ENCODE measurements at places on chromosomes 1 and 21. TPM values are rescaled to one million over a fixed set of nuclear protein-coding genes. Genes with fewer than 3 reads are reported as not detected.

- DNase-seq: no peak
Observed at GRCh38 chr21:34675871-34676270, 7.1 kb downstream of the CLIC6 start.

DNA sequence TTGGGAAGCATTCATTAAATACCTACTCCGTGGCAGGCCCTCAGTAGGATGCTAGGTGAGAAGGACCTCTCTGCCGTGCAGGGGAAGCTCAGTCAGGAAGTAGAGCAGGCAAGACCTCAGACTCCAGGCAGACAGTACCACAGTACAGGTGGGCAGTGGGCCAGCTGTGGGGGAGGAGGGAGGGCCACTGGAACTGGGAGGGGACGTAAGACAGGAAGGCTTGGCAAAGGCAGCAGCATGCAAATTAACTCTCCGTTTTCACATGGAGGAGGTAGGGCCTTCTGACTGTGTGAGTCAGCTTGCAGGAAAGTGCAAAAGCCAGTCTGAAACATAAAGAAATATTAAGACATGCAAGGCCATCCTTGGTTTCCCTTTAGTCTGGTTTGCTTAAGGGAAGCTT is 157.7 kb downstream of the TRIM33 start:
- DNase-seq: no peak

- DNase-seq: no peak
Observed at GRCh38 chr1:99441299-99442095, 177.2 kb downstream of the PLPPR4 start.

DNA sequence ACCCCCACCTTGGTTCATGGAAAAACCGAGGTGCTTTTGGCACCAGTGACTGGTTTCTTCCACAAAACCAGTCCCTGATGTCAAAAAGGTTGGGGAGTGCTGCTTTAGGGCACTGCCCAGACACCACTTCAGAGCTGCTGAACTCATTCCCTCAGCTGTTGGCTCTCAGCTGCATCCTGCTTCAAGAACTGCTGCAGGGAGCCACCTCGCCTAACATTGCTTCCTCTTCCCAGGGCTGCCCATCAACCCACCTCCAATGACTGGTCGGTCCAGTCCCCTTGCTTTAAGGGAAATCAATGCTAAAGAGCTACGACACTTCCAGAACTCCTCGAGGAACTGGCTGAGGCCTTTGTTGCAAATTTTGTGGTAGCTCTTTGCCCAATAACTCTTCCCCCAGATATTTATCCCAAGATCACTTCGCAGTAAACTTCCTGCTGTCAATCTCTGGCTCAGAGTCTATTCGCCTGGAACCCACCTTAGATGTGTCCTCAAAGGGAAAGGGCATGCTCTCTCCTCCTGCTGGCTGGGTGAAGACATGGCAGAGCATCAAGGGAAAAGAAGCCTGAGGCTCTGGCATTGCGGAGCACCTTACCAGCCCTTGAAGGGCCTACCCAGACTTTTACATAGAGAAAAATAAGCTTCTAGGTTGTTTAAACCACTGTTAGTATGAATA is 29.0 kb downstream of the C1orf52 start:
- DNase-seq: no peak

- no peak for DNase-seq
Observed at GRCh38 chr1:54551891-54552290, 3.9 kb downstream of the ACOT11 start.

DNA sequence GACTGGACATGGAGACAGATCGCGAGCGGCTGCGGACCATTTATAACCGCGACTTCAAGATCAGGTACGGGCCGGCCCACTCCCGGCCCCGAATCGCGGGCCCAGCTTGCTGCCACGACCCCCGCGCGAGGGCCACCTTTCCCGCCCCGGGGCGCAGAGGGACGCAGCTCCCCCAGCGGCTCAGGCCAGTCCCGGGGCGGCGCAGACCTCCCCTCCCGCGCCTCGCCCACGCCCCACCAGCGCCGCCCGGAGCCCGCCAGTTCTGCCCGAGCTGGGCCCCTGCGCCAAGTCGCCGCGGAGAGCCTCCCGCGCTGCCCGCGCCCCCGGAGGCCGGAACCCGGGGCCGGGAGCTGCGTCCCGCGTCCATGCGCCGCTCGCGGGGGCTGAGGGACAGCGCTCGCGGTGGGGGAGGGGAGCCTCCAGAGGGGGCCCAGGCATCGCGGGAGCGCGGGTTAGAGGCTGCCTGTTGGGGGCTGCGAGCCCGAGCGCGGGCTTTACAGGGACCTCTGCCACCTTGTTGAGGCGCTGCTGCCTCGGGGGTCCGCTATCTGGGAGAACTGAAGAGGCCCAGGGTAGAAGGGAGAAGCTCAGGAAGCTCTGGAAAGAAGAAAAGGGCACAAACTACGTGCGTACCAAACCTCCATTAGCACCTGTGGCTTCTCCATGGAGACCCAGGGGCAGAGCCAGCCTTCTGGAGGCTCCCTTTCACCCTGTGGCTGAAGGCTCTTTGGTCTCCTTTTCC is 698 bp downstream of the MOV10 start:
- peak; percentile 45 for DNase-seq

DNA sequence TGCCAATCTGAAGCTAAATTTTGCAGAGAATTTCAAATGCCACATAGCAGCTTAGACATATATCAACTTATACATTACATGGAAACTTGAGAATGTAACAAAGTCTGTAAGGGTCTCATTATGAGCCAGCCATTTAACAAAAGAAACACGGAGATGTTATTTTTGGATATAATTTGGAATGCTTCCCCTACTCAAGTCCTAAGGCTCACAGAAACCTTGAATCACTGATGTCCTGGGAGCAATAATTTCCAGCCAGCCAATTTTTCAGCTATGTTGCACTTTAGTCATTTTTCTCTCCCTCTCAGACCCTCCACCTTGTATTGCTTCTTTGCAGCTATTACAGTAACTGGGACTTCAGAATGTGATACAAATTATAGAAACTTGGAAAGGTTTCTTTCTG is 56.9 kb downstream of the EIF2B3 start:
- DNase-seq: no peak

- no peak for DNase-seq
Observed at GRCh38 chr1:208136459-208137182, 107.6 kb downstream of the PLXNA2 start.

DNA sequence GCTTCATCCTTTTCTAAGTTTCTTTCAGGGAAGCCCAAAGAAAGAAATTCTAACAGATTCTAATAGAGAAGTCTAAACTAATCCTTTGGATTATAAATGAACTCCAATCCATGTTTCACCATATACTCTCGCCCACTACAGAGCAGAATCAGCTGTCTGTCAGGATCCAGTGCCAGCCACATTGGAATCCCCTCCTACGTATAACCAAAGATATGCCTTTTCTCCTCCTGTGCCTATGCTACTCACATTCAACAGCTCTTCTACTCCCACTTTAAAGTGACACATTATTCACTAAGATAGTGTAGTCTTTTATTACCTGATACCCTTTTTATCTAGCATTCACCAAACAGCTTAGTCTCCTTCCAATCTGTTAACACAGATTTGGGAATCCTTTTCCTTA is 3.1 kb downstream of the ETV3 start:
- no peak for DNase-seq

- no peak for DNase-seq
Observed at GRCh38 chr1:45355683-45356082, 15.4 kb upstream of the MUTYH start.

DNA sequence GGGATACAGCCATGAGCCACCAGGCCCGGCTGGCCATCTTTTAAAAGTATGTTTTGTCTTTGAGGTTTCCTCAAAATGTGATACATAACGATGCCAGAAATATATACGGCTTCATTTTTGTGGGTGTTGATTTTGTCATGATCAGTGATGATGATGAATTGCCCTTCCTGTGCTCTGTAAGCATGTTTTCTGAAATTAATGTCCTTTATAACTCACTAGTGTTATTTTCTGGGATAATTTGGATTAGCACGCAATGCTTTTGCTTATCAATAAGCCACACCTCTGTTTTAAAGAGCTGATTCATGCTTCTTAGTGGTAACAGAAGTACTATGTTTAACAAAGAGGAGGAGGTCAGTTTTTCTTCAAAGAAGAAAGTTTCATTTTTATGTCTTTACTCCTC is 25.6 kb downstream of the PHACTR4 start:
- no peak for DNase-seq

GRCh38 chr21:35163411-35163810 is 114.3 kb upstream of the RUNX1 start:
- no peak for DNase-seq

DNA sequence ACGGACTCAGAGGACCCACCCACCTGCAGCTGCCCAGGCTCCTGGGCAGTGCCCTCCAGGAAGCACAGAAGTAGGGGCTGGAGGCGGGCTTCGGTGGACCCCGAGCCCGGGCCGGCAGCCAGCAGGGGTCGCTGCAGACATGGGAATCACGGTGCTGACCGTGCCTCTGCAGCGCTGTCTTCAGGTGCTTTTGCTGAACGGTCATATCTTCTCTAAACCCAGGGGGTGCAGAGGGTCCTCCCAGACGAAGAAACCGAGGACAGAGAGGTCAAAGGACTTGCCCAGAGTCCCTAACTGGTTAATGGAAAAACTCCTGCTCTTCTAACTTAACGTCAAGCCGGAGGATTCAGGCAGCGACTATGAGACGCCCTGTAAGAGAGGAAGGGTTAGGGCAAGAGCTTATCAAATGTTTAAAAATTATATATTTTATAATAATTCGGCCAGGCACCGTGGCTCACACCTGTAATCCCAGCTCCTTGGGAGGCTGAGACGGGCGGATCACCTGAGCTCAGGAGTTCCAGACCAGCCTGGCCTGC is 21.5 kb upstream of the LEFTY2 start:
- peak; percentile 42 for DNase-seq

DNA sequence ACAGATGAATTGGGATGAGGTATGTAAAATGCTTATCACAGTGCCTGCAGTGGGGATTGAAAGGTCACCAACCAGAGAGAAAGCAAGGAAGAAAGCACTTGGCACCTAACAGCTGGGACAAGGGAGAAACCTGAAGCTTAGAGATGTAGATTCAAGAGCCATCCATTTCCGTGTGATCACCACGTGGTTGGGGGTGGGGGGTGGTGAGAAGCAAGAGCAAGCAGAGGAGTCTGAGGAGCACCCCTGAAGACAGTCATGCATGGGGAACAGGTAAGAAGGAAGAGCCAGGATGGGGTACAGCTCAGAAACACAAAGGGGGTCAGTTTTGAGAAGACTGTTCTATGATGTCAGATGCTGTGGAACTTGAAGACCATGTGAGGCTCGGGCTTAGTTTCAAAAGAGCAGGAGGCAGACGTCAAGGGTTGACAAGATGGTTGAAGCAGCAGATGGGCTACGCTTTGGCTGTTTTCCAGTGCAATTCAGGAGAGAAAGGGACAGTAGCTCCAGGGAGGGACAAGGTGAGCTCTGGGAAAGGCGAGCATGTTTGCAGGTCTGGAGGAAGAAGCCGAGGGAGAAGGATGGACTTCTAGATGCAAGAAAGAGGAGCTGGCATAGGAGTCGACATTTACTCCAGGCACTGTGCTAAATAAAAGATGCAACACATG is 17.4 kb downstream of the KANK4 start:
- no peak for DNase-seq

DNA sequence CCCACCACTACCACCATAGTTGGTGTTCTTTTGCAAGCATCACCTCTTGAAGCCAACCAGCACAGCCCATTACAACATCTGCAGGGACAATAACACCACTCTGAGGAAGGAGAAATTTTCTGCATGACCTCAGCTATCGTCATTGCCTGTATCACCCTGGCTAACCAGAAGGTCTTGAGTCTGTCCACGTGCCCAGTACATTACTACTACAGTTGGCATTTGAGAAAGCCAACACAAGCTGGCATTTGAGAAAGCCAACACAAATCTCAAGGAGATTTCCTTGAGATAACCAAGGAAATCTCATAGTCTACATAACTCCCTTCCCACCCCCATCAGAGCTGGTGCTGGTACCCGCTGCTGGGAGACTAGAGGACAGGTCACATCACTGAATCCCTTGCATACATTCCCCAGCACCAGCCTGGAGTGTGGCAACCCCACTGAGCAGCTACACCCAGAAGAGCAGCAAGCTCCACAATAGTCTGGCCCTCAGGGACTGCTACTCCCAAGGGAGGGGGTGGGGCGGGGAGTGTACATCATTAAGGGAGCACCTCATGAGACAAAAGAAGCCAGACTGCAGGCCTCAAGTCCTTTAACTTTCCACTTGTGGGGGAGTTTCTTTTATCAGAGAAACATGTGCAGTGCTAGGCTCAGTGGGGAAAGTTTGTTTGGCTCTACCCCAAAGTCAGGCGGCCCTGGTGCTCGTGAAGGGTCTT is 46.0 kb upstream of the GUCA2A start:
- DNase-seq: no peak

DNA sequence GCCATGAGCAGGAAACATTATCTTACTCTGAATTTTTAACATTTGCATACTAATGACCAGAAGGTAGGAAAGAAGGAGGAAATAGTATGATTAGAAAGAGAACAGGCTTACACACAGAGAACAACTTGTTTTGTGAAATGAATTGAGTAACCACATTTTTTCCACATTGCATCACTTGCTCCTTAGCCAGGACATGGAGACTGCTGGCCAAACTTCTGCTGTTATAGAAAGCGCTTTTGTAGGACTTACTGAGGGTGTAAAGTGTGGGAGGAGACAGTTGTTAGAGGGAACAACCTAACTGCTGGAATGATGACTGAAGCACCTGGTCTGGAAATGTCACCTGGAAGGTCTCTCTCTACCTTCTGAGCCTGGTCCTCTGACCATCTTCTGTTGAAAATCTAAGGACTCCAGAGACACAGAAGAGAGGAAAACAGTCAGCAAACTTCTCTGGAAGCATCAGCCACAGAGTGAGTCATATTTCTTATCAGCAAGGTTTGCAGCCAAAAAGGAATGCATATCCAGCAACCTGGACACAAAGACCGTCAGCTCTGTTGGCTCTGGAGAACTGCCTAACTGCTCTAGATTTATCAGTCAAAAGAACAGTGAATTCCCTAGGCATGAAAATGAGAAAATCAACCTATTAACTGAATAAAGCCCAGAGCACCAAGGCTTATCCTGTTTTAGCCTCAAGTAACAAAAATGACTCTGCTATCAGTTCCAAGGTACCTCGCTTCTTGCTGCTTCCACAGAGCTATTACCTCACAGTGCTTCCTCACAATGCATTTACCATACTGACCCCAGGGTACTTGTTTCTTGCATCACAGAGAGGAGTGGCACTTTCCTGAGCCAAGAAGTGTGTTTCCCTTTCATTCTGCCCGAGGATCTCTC is 88.0 kb upstream of the SLFNL1 start:
- no peak for DNase-seq

GRCh38 chr1:90382161-90382560 is 334.9 kb downstream of the BARHL2 start:
- no peak for DNase-seq

GRCh38 chr21:39681845-39682244 is 63.1 kb upstream of the IGSF5 start:
- no peak for DNase-seq

The C1QA gene
- 14.4 TPM for polyA plus RNA-seq

The GBP2 gene
- polyA plus RNA-seq: 1.9 TPM

The HJV gene
- polyA plus RNA-seq: 0.13 TPM

The SLC2A1 gene
- polyA plus RNA-seq: 40.1 TPM

The TSTD1 gene
- 44.6 TPM for polyA plus RNA-seq

The SLC9C2 gene
- 0.30 TPM for polyA plus RNA-seq

The CELF3 gene
- 0.56 TPM for polyA plus RNA-seq

The PANK4 gene
- polyA plus RNA-seq: 29.1 TPM

The RGS13 gene
- polyA plus RNA-seq: not detected

The ASCL5 gene
- 0.31 TPM for polyA plus RNA-seq

Data from right renal pelvis (tissue), 4 donors.